GM04504 (cell line): ENCODE measurements at places on chromosomes 1 and 21.

GRCh38 chr1:78096976-78097375, 51.2 kb downstream of the GIPC2 start:
- no peak for DNase-seq

DNA sequence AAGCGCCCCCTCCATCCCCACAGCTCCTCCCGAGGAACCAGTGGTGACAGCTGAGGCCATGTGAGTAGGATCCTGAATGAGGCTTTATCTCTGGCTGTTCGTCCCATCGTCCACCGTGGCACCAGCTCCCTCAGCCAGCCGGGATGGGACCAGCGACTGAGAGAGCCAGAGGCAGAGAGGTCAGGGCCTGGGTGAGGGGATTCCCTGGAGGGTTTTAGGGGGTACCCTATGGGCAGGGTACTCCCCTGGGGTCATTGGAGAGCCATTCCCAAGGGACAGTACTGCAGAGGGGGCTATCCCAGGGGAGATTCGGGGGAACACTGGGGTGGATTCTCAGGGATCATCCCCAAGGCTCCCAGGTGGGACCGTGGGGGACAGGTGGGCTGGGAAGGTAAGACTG, 2.4 kb downstream of the TMEM125 start:
- no peak for DNase-seq

GRCh38 chr21:43658088-43658741, 1.1 kb downstream of the HSF2BP start:
- no peak for DNase-seq

- DNase-seq: no peak
Observed at GRCh38 chr1:205518661-205519540, 14.4 kb downstream of the CDK18 start.

GRCh38 chr1:39540504-39541031, 36.0 kb downstream of the PABPC4 start:
- DNase-seq: no peak

GRCh38 chr21:35138665-35139381, 89.7 kb upstream of the RUNX1 start:
- DNase-seq: no peak

DNA sequence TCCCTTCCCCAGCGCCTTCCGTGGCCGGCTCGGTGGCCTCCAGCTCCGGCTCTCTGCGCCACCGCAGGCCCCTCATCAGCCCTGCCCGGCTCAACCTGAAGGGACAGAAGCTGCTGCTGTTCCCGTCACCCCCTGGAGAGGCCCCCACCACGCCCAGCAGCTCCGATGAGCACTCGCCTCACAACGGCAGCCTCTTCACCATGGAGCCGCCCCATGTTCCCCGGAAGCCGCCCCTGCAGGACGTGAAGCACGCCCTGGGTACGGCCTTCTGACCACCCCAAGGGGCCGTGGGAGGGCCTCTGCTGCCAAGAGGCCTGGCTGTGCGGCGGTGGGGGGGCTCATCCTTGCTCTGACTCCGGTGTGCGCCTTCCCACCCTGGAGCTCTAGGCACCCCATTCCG, 21.8 kb downstream of the TMEM201 start:
- DNase-seq: no peak

- peak; percentile 14 for DNase-seq
Observed at GRCh38 chr1:197467881-197468280, 199.8 kb downstream of the CRB1 start.

DNA sequence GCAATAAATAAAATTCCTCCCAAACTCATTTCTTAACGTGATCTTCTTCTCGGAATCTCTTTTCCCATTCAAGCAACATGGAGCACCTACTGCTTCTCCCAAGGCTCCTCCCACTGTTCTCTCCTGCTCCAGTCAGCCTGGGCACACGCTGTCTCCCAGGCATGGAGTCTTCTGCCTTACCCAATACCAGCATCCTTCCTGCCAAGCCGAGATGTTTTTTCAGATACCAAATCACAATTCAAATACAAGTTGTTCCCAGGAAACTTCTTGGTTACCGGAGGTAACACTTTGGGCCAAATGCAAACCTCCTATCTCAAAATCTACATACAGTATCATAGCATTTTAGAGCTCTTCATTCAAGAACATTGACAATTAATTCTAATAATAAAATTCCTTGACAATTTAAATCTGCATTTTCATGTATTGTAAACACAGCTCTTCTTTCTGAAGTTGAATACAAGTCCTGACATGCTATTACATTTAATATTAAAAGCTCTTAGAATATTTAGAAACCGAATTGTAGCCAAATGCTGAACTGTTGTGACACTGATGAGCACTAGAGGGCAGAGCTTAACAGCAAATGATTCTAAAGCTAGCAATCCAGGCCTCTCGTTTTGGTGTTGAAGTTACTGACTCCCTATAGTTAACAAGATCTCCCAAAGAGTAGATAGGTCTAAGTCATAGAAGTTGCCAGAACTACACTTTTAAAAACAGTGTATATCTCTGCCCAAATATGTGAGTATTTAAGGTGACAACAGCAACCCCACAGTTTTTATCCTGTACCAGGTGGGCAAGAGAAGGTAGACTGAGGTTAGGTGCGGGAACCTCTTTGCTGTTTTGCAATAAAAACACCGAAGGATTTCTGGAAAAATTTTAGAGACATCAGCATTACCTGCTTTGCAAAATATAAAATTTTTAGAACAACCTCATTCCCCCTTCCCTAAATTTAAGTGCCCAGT, 52.3 kb downstream of the BCAR3 start:
- peak; percentile 52 for DNase-seq

DNA sequence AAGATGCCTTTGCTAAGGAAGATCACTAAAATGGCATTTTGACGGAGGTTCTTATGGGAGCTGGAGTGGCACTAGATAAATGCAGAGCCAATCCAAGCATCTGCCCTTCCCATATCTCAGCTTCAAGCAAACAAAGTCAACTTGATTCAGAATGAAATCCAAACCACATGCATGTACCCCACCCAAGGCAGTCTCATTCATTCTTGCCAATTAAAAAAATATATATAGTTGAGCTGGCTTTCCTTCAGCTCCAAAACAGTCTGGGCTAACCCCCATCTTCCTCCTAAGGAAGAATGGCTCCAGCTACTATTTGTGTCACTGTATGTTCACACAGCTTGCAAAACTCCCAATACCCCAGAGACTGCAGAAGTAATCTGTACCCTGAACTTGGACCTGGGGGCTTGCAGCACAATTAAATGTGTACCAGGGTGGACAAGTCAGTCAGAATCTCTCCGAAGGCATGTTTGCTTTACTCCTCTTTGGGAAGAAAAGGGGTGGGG, 35.4 kb downstream of the GPR3 start:
- DNase-seq: no peak

DNA sequence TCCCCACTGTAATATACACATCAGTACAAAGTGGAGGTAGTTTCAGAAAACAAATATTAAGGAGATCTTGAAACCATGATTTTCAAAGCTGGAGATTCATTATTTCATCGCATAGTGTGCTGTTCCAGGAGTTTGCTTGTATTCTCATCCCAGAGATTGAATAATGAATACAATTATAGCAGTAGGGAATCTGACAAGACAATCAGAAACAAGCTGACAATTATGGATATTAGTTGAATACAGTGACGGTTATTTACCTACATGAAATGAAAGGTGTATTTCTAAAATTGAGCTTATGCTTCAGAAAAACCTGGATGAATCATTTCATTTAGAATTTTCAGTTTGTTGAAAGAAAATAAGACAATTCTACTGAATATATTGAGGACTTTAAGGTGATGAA, 2119.0 kb downstream of the MRPL39 start:
- no peak for DNase-seq

- DNase-seq: no peak
Observed at GRCh38 chr1:16954579-16954978, 25.8 kb downstream of the MFAP2 start.

DNA sequence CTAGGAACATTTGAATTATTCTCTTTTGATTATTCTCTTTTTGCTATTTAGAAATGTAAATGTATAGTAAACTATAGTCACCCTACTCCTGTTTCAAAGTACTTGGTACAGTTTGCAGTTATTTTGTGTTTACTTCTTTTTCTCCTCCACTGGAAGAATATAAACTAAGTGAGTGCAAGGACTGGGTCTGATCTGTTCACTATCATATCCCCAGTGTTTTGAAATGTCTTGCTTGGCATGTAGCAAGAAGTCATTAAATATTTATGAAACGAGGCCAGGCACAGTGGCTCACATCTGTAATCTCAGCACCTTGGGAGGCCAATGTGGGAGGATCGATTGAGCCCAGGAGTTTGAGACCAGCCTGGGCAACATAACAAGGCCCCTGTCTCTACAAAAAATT, 35.8 kb upstream of the PODN start:
- DNase-seq: no peak

GRCh38 chr1:47181955-47182675, 7.7 kb downstream of the PDZK1IP1 start:
- no peak for DNase-seq

- DNase-seq: no peak
Observed at GRCh38 chr1:186207391-186208085, 167.5 kb downstream of the TPR start.
